ENCODE measurements at places on chromosomes 7 and 10.

- peak; percentile 28 for DNase-seq
Observed at GRCh38 chr7:143882604-143883078, 19.3 kb downstream of the TCAF1 start.

GRCh38 chr7:126804604-126805003, 448.1 kb downstream of the GRM8 start:
- no peak for DNase-seq

GRCh38 chr7:74489997-74490945, 36.6 kb downstream of the GTF2IRD1 start:
- DNase-seq = no peak

- DNase-seq = peak; percentile 77
Observed at GRCh38 chr7:27576360-27576944, 86.2 kb downstream of the HIBADH start.

DNA sequence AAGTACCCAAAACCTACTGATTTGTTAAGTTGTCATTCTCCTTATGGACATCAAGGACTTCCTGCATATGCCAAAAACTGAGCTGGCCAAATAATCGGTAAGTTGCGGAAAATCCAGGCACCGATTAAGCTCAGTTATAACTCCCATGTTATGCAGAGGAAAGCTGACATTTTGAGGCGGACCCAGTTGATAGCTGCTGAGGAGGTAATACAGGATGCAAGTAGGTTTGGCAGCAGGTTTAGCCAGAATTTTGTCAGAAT, 725.1 kb upstream of the GALNT17 start:
- DNase-seq = no peak

DNA sequence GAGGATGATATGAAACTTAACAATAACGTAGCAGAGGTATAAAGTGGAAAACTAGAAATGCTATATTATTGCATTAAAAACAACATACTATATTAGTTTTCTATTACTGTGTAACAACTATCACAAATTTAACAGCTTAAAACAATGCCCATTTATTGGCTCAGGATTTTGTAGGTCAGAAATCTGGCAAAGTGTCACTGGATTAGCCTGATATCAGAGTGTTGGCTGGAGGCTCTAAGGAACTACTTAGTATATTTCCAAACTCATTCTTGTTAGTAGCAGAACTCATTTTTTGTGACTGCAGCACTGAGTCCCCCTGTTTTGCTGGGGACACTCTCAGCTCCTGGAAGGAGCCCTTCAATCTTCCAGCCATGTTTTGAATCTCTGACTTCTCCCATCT, 306.8 kb downstream of the ETV1 start:
- DNase-seq = no peak

DNA sequence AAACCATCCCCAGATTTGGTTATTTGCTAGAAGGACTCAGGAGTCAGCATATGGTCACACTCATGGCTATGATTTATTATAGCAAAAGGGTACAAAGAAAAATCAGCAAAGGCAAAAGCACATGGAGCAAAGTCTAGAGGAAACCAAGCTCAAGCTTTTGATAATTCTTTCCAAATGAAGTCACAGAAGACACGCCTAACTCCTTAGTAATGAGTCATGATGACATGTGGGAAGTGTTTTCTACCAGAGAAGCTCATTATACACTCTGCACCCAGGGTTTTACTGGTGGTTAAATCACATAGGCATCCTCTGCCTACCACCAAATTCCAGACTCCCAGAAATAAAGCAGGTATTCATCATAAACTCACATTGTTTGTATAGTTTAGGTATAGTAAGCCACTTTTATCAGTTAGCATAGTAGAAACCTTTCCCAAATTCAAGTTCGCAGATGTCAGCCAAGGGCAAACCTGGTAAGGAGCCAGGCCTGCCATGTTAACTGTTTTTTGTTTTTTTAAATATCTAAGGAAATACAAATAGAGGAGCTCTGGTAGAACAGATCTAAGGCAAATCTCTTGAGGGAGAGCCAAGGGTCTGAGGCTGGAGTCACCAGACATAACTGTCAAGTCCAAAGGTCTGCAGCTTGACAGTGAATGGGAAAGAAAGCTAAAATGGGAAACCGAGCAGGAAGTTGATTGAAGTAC, 15.4 kb upstream of the HIBADH start:
- no peak for DNase-seq

Measured in NCI-H510A treated with DMSO at 0.1 percent for 48 hours (cell line).